ENCODE measurements at places on chromosomes 1 and 21.

- DNase-seq: no peak
Measured at GRCh38 chr1:32891241-32891570, 4.9 kb downstream of the HPCA start.

- DNase-seq: no peak
Measured at GRCh38 chr1:90718411-90719329, 1.6 kb upstream of the BARHL2 start.

GRCh38 chr1:151898519-151898991 lies 10.8 kb downstream of the THEM4 start:
- peak; percentile 60 for DNase-seq

DNA sequence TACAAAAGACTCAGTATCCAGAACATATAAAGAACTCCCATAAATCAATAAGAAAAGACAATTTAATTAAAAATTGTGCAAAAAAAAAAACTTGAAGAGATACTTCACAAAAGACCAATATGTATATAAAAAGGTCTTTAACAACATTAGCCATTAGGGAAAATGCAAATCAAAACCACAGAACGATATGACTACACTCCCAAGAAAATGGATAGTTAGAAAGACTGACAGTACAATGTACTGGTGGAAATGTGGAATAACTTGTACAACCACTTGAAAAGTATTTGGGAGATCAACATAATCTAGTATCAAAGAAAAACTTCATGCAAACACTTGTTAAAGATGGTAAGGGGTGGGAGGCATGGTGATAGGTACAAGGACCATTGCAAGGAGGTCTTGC lies 3.9 kb upstream of the CLCA1 start:
- DNase-seq: no peak

DNA sequence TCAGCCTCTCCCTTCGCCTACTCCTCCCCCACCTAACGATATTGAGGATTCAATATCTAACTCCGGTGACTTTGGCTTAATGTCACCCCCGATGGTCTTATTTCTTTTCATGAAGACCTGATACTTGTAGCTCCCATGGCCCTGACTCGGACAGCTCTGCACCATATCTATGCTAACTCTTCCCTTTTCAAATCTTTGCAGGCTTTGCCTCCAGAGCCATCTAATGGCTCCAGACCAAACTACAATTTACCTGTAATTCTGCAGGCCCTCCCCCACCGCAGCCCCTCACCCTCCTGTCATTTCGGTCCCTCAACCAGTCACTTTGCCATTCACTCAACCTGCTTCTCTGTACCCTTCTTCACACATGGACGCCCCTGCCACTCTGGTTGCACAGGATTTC lies 7.9 kb upstream of the GSTM5 start:
- DNase-seq: peak; percentile 27

GRCh38 chr1:114344656-114345055 lies 166.3 kb downstream of the TRIM33 start:
- DNase-seq: no peak

GRCh38 chr1:228867108-228867950 lies 132.1 kb downstream of the RHOU start:
- no peak for DNase-seq

DNA sequence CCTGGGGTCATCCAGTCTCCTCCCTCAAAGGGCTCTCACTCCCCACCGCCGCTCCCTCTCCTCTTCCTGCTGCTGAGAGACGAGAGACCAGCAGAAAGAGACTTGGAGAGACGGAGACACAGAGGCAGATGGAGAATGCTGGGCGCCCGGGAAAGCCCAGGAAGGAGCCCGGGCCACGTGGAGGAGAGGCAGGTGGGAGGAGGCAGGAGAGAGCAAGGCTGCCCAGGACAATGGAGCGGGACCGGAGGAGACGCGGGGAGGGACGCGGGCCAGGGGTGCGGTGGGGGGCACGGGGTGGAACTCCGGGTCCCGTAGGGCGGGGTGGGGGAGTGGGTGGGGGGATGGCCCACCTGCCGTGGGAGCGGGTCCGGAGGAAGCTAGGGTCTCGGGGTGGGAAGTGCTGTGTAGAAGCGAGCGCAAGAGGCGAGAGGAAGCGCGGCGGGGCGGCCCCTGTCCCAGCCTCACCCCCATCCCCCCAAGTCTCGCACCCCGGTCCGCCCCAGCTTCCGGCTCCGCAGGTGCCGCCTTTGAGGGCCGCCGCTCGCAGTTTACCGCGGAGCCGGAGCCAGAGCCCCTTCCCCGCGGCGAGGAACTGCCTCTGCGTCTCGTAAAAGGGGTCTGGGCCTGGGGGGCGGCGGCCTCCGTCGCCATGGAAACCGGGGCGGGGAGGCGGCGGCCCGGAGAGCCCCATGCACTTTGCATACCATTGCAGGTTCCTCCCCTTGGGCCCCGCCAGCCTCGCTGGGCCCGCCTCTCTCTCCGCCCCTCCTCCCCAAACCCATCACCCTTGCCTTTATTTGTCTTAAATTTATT lies 11.7 kb upstream of the EPHA2 start:
- DNase-seq: peak; percentile 69

GRCh38 chr1:19654386-19654785 lies 10.3 kb downstream of the NBL1 start:
- no peak for DNase-seq

DNA sequence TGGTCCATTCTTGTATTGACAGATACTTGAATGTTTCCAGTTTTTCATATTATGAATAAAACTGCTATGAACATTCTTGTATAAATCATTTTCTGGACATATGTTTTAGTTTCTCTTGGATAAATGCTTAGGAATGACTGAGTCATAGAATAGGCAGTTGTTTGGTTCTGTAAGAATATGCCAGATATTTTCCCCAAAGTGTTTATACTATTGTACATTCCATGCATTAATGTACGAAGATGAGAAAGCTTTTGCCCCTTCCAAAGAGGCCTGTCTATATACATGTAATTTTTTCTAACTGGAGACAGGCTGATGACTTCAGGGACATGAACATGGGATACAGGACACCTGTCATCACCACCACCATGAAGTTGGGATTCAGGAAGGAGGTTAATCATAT lies 11.3 kb downstream of the NBPF3 start:
- no peak for DNase-seq

DNA sequence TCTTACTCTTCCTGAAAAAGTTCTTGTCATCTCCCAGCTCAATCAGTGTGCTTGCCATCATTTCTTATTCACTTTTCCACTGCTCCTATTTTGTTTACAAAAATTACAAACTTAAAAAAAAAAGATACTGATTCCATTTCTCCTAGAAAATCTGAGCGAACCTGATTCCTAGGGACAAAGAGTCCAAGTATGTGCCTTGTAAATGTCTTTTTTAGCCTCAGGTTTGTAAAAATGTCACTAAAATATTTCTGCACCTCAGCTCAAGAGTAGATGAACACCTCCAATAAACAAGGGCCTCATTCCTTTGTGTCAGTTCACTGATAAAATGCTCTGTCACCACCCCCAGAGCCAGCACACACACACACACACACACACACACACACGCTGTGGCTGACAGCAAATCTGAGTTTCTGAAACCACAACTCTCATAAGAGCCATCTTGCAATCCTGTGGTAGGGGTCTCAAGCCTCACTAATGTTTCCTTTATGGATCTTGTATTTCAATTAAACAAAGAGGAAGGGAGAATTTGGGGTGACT lies 299.2 kb downstream of the PBX1 start:
- no peak for DNase-seq

GRCh38 chr1:113456967-113457366 lies 66.7 kb downstream of the MAGI3 start:
- peak; percentile 17 for DNase-seq

DNA sequence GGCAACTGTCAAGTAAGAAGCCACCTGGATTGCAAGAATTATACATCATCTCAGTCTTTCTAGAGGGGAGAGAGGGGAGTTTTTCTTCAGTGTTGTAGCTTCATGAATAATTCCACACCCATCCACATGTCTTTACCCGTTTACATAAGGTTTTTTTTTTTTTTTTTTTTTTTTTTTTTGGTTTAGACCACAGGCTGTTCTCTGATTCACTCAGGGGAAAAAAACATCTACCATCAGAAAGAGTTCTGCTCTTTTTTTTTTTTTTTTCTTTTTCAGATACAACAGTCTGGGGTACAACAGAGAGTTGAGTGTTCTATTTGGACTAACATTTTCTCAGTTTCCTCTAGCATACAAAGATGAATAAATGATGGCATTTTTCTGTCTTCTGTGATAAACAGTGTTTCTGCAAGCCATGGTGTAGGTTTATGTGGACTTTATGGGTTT lies 4.9 kb upstream of the KIF14 start:
- no peak for DNase-seq

GRCh38 chr1:2315674-2316450 lies 75.5 kb downstream of the MORN1 start:
- peak; percentile 35 for DNase-seq

All from thyroid gland (tissue), 4 donors.